ENCODE measurements at places on chromosomes 2 and 18.
A peak's percentile ranks its signal among the peaks of the same experiment; 100 is the strongest.

GRCh38 chr2:240419271-240419670 lies 16.2 kb upstream of the GPC1 start:
- no peak for DNase-seq

DNA sequence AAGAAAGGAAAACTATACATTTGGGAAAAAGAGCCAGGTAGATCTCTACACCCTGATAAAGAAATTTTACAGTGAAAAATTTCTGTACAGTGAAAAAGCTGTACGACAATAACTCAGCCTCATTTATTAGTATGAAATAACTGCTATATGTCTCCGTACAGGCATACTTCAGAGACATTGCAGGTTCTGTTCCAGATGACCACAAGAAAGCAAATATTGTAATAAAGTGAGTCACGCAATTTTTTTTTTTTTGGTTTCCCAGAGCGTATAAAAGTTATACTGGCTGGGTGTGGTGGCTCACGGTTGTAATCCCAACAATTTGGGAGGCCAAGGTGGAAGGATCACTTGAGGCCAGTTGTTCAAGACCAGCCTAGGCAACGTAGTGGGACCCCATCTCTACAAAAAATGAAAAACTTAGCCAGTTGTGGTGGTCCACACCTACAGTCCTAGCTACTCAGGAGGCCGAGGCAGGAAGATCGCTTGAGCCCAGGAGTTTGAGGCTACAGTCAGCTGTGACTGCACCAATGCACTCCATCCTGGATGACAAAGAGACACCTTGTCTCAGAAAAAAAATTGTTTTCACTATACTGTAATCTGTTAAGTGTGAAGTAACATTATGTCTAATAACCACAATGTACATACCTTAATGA lies 28.2 kb upstream of the AMMECR1L start:
- DNase-seq: no peak

GRCh38 chr2:171922230-171923022 lies at the start of gene HAT1:
Gene HAT1 (plus strand): TSS chr2:171922461. CDS start chr2:171922501, 40 bp downstream.
- DNase-seq: peak; percentile 75

- no peak for DNase-seq
Measured at GRCh38 chr2:8154936-8155335, 526.9 kb upstream of the ID2 start.

DNA sequence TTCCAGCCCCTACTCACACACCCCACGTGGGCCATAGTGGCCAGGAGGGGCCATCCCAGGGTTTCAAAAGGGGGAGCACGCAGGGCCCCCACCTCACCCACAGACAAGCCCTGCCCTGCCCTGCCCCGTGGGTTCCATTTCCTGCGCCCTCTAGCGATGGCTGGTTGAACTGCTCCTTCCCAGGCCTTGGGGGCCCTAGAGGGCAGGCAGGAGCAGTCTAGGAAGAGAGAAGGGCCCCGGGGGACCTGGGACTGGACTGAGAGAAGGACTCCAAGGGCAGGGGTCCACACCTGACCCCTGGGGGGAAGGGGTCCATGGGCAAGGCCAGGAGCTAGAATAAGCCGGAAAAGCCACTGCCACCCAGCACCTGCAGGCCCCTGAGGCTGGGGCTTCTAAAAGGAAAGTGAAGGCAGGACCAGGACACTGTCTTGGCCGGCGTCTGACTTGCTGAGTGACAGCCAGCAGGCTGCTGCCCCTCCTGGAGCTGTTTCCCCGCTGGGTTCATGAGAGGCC lies 10.1 kb downstream of the CYP26B1 start:
- no peak for DNase-seq

DNA sequence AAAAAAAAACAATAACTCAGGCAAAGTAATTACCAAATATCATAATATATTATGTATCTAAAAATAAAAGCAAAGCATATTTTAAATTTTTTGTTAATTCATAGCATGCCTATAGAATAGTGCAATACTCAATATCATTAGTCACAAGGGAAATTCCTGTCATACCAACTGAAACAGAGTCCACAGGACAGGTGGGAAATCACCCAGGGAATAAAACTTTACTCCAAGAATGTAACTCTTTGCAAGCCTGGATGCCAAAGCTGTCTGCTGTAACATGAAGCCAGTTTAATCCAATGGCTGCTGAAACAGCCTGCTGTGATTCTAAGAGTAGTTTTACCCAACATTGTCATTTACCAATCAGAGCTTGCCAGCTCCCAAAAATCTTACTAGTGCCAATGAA lies 40.0 kb upstream of the SULT1C3 start:
- no peak for DNase-seq

GRCh38 chr18:35571138-35571537 lies 10.4 kb upstream of the GALNT1 start:
- DNase-seq: no peak

DNA sequence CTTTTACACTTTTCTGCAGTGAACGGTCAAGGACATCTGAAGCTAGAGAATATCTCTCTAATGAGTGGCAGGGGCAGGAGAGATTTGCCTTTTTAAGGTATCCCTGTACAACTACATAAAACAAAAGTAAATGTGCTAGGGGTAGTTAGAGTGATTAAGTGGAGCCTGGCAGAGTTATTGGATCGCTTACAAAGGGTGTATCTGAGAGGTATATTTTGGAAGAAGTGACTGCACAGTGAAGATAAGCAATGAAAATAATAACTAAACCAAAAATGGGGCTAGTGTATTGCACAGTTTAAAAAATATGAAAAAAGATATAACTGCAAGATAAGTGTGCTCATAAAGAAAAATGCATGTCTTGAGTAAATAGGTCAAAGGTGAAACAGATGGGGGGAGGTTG lies 193.5 kb upstream of the EPC2 start:
- no peak for DNase-seq

- no peak for DNase-seq
Measured at GRCh38 chr18:73646196-73646595, 501.4 kb downstream of the FBXO15 start.

DNA sequence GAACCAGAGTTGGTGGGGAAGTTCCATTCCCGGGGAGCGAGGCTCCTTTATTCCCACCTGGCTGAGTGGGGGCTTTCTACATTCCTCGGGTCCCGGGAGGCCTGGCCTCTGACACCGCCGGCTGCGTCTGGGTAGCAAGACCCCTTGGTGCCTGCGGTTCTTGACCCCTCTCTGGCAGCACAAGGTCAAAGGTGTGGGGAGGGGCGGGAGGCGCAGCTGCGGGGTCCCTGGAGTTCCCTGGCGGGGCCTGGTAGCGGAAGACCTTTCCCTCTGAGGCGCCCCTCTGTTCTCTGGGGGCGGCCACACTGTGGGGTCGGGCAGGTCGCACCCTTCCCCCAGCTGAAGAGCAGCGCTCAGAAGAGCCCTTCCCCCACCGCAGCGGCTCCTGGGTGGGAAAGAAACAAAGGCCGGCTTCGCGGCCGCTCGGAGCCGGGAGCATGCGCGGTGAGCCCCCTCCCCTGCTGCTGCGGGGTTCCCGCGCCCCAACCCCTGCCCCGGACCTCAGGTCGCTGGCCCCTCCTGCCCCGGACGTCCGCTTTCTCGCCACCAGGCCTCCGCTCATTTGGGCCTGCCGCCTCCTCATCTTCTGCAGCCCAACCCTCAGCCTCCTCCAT lies 146.3 kb downstream of the ANKRD44 start:
- DNase-seq: no peak

DNA sequence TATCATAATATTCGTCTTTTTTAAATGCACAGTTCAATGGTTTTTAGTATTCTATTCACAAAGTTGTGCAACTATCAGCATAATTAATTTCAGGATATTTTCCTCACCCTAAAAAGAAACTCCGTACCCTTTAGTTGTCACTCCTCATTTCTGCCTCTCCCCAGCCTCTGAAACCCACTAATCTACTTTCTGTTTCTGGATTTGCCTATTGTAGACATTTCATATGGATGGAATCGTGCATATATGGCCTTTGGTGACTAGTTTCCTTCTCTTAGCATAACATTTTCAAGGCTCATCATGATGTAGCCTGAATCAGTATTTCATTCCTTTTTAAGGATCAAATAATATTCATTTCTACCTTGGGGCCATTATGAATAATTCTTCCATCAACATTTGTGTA lies 18.5 kb downstream of the NEURL3 start:
- DNase-seq: no peak

GRCh38 chr2:56009758-56010458 lies 86.3 kb upstream of the EFEMP1 start:
- DNase-seq: no peak

DNA sequence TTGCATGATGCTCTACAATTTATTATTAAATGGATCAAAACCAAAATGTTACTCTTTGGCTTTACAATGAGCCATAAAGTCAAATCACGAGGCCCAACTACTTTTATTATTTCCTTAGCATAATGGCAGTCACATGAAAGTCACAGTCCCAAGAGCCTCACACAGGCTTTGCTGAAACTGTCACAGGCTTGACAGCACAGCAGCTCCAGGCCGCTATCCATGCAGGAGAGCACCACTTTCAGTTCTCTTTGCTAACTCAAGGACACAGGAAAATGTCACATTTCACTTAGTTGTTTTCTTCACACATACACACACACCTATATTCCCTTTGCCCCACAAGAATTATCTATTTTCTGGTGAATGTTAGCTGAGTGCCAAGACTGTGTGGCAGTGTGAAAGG lies 11.1 kb upstream of the MSGN1 start:
- DNase-seq: no peak

DNA sequence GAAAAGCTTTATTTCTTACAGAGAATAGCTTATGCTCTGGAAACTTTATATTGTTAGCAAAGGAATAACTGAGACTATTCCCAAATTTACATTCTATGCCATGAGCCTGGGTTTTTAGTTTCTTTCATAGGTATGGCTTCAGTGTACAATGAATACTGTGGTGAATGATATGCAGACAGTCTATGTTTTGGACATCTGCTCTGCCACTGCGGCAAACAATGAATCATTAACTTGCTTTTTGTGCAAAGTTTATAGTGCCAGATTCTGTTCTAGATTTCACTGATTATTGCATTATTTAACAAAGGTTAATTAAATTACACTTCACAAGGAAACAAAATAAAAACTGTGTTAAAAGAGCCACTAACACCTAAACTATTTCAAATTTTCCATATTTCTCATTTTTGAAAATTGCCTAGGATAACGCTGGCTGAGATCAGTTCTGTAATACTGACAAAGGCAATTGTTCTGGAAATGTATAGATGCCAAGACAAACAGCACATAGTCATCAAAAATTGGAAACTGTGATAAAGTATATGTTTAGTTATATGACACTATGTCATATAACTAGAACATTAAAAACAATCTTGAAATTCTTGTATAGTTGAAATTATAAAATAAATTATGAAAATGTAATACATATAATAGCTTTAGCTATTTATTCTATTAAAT lies 74.7 kb downstream of the ITSN2 start:
- no peak for DNase-seq

DNA sequence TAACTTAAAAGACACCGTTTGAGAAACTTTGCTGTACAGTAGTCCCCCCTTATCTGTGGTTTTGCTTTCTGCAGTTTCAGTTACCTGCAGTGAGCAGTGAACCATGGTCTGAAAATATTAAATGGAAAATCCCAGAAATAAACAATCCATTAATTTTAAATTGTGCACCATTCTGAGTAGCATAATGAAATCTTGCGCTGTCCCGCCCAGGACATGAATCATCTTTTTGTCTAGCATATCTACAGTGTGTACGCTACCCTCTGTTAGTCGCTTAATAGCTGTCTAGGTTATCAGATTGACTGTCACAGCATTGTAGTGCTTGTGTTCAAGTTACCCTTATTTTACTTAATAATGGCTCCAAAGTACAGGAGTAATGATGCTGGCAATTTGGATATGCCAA lies 6.1 kb downstream of the ARPC2 start:
- no peak for DNase-seq

DNA sequence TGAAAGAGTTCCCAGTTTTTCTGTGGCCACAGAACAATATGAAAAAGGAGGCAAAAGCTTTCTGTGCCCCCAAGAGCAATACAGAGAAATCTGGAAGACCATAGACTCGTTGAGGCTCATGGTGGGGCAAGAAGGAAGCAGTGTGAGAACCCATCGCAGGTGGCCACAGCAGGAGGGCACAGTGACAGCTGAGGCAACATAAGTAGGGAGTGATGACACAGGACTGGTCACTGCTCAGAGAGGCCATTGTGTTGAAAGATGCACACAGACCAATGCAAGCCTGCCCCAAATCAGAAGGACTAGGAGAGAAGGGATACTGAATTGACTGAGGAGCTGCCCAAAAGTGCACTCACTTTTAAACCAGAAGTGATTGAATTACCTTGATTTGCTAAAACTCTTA lies 483.6 kb downstream of the EPHA4 start:
- no peak for DNase-seq

DNA sequence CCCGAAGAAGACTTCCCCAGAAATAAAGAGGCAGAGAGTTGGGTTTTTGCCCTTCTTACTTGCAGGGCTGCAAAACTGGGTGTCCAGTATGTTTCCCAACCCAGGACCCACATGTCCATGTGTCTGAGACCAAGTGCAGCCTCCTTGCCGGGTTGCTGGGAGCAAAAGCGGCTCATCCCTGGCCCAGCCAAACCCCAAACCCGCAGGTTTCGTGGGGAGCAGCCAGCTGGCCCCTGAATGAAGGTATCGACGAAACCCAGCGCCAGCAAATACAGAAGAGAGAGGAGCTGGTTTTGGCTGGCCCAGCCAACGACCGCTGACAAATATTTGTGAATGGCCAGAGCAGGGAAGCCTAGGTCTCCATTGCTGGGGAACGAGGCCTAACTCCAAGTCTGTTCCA lies 197.1 kb downstream of the SMAD7 start:
- no peak for DNase-seq

DNA sequence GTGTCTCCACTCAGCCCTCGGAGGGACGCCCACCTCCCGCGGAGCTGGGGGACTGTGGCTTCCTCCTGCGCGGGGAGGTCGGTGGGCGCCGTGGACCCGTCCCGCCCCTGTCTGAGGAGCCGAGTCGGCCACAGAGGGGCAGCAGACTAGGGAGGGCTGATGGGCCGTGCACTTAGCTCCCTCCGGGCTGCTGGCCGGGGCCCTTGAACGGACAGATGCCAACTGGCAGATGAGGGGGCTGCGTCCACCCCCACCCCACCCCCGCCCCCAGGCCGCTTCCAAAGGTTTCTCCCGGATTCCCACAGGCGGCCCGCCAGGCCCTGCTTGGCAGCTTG lies 10.4 kb upstream of the UBE2F start:
- DNase-seq: no peak

- no peak for DNase-seq
Measured at GRCh38 chr18:59700535-59700967, 3.3 kb upstream of the CCBE1 start.

DNA sequence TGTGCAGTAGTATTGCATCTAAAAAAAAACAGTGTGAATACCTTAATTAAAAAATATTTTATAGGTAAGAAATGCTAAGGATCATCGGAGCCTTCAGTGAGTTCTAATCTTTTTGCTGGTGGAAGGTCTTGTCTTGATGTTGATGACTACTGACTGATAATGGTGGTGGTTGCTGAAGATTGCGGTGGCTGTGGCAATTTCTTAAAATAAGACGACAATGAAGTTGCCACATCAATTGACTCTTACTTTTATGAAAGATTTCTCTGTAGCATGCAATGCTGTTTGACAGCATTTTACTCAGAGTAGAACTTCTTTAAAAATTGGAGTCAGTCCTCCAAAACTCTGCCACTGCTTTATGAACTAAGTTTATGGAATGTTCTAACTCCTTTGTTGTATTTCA lies 36.2 kb downstream of the GLS start:
- no peak for DNase-seq

- DNase-seq: no peak
Measured at GRCh38 chr2:237343993-237344392, 70.0 kb downstream of the COL6A3 start.
